Uterus (tissue), 4 donors: ENCODE measurements at places on chromosomes 7 and 10. TPM values are rescaled to one million over a fixed set of nuclear protein-coding genes. Genes with fewer than 3 reads are reported as not detected.

OR2A5 gene
- not detected for total RNA-seq

GRCh38 chr7:38206071-38206470 lies 28.0 kb downstream of the STARD3NL start:
- no peak for DNase-seq

NKX6-2 gene
- total RNA-seq, result not detected

WBP1L gene
- total RNA-seq, result 55.0 TPM

TUBB8 gene
- not detected for total RNA-seq

IGF2BP3 gene
- not detected for total RNA-seq
